Caudate nucleus (tissue), 63 donors: ENCODE measurements at places on chromosomes 4 and X.

GRCh38 chr4:75511841-75512240 lies 2.4 kb downstream of the RCHY1 start:
- no peak for DNase-seq

GRCh38 chr4:61886131-61886530 lies 686.0 kb downstream of the ADGRL3 start:
- no peak for DNase-seq

- no peak for DNase-seq
Observed at GRCh38 chrX:46782034-46782433, 23.1 kb upstream of the SLC9A7 start.

DNA sequence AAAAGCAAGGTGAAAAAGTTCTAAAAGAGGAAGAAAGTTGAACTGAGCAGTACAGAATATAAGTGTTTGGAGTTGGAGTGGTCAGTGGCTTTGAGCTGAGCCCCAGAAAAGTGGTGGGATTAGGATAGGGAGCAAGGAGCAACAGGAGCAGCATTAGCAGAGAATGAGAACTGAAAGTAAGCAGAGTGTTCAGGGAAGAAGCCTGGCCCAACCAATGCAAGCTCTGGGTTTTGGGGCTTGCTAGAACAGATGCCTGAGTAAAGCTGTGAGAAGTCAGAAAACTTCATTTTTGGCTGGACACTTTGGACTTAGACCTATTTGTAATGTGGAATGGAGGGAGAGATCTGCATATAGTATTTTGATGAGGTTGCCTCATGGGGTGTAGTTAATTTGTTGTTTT lies 17.8 kb downstream of the JADE1 start:
- DNase-seq = no peak

DNA sequence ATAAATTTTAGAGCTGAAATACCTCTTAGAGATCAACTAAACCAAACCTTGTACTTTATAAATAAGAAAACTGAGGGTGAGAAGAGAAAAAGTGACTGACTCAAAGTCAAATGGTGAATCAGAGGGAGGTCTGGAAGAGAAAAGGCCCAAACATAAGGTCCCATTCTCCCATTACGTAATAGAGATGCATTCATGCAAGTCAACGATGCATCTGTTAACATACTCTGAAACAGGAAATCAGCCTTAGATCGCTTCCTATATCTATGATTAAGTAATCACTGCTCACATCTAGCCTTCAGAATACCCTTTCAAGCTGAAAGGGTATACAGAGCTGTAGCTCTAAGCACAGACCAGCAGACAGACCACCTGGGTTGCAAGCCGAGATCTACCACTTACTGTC lies 6.5 kb downstream of the RNF150 start:
- no peak for DNase-seq

- DNase-seq = no peak
Observed at GRCh38 chr4:56388306-56388705, 1.0 kb upstream of the AASDH start.
